ENCODE measurements at places on chromosomes 12 and 14. TPM values are rescaled to one million over a fixed set of nuclear protein-coding genes. Genes with fewer than 3 reads are reported as not detected.

The CD4 gene
- total RNA-seq: 40.6 TPM

The ALDH1L2 gene
- 17.2 TPM for total RNA-seq

The GYS2 gene
- 0.15 TPM for total RNA-seq

The PHETA1 gene
- total RNA-seq: 13.5 TPM

The ADSS1 gene
- total RNA-seq: 63.2 TPM

The PLEK2 gene
- 1.9 TPM for total RNA-seq

The BMP4 gene
- 28.5 TPM for total RNA-seq

The KLRC2 gene
- total RNA-seq: not detected

DNA sequence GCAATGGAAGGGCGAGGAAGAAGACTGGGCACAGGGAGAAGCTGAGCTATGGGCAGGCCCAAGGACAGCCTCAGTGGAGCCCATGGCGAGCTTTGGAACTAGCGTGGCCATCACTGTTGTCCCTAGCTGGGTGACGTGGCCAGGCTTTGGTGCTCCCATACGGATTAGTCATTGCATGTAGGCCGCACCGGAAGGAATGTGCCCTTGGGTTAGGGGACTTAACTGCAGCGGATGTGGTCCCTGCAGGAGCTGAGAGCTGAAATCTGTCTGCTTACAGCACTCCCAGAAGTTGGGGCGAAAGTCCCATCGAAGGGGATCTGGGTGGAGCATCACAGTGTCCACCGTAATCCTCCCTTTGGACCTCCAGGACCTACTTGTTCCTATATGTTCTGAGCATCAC lies 133.7 kb downstream of the PAPOLA start:
- no peak for DNase-seq
- H3K27me3 ChIP-seq: no peaks in the 10 kb centered on the region
- no peaks in the 10 kb centered on the region for H3K36me3 ChIP-seq
- H3K4me1 ChIP-seq: no peaks in the 10 kb centered on the region
- H3K27ac ChIP-seq: no peak overlapping the region

- no peak overlapping the region for H3K4me3 ChIP-seq
- no peaks in the 10 kb centered on the region for H3K36me3 ChIP-seq
- H3K27me3 ChIP-seq: no peaks in the 10 kb centered on the region
- no peaks in the 10 kb centered on the region for H3K4me1 ChIP-seq
- H3K27ac ChIP-seq: no peak overlapping the region
These were observed 93.2 kb downstream of the PTCSC3 start for GRCh38 chr14:36083317-36083716.

DNA sequence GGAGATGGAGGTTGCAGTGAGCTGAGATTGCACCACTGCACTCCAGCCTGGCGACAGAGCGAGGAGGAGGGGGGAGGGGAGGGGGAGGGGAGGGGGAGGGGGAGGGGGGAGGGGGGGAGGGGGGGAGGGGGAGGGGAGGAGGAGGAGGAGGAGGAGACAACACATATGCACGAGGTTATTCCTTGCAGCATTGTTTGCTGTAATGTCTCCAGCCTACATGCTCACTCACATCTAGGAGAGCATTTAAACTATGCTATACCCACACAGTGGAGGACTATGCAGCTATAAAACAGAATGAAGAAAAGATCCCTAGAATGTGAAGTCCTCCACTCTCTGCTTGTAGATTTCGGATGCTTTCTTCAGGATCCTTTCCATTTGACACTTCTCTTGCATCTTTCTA lies 3.5 kb upstream of the HIGD1C start:
- H3K27me3 ChIP-seq: no peaks in the 10 kb centered on the region
- no peak for DNase-seq
- no peaks in the 10 kb centered on the region for H3K4me1 ChIP-seq
- no peak overlapping the region for H3K27ac ChIP-seq
- no peaks in the 10 kb centered on the region for H3K36me3 ChIP-seq

GRCh38 chr14:93303659-93304058 lies 29.2 kb downstream of the BTBD7 start:
- H3K4me1 ChIP-seq: peaks cover 7% of the 10 kb centered on the region
- H3K4me3 ChIP-seq: no peak overlapping the region
- H3K27me3 ChIP-seq: no peaks in the 10 kb centered on the region
- no peak for DNase-seq

DNA sequence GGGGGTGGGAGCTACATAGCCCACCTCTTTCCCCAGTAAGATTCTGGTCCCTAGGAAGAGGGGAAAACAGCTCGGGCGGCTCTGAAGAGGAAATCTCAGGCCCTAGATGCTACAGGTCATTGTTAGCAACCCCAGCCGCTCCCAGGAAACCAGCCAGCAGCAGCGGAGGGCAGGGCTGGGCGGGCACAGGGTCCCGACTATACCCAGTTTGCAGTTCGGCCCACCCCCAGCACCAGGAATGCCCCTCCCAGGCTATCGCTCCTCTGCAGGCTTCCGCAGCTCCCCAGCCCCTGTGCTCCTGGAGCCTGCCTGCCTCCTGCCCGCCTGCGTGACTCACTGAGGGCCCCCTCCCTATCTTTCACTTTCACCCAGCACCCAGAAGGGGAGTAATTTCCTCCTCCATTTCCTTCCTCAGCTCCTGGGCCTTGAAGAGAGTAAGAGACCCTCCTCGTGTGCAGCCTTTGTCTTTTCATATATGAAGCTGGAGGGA lies 27.2 kb upstream of the PNMA1 start:
- no peaks in the 10 kb centered on the region for H3K27me3 ChIP-seq
- peak; percentile 86 for DNase-seq
- no peak overlapping the region for H3K27ac ChIP-seq
- H3K4me3 ChIP-seq: no peak overlapping the region
- H3K4me1 ChIP-seq: no peaks in the 10 kb centered on the region
- H3K36me3 ChIP-seq: no peaks in the 10 kb centered on the region

DNA sequence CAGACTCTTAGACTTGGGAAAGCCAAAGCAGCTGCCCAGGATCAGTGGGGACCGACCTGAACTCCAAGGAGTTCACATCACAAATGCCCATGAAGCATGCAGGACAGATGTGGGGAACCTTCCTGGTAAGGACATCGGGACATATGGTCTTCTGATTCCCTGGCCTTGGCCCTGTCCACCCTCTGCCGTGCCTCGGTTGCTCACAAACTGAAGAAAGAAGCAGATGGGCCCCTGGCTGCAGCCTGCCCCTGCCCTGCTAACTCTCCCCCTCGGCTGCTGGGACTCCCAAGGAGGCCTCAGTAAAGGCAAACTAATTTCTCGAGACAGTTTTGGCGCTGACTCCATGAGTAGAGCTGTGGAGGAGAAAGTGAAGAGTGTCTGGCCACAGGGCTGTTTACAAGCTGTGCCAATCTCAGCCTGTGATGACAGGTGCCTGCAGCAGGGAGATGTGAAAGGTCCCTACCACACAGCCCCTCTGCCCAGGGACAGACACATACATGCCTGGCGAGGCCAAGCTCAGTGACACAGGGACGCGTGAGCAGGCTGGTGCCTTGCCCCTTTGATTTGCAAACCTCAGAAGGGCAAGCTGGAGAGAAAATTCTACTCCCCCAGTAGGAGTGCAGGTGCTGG lies 48.6 kb downstream of the ISCA2 start:
- peaks cover 3% of the 10 kb centered on the region for H3K36me3 ChIP-seq
- no peaks in the 10 kb centered on the region for H3K4me1 ChIP-seq
- H3K27ac ChIP-seq: peak overlapping the region; percentile 14
- no peaks in the 10 kb centered on the region for H3K27me3 ChIP-seq

DNA sequence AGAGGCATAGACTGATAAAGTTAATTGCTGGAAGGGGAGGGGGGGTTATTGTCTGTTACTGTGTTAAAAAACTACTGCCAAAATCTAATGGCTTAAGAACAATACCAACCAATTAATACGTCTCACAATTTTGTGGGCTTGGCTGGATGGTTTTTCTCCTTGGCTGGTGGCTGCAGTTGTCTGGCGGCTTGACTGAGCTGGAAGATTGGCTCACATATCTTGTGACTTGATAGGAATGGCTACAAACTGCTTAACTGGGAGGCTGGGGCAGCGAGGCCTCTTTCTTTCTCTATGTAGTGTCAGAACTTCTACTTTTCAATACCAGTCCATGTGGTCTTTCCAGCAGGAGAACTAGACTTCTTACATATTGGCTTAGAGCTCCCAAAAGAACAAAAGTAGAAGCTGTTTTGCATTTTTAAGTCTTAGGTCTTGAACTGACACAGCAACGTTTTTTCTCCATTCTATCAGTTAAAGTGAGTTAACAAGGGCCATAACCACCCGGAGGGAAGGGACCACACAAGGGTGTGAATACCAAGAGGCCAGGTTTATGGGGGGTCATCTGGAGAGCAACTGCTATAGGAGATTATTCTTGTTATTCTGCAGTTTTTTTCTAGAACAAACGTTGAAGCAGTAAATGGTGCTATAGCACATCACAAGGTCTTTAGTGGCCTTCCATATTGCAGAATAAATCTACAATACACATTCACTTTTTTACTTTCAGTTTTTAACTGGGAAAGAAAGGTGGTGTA lies 46.9 kb downstream of the ZDHHC17 start:
- H3K4me3 ChIP-seq: no peak overlapping the region
- no peak for DNase-seq
- H3K27ac ChIP-seq: no peak overlapping the region
- H3K4me1 ChIP-seq: no peaks in the 10 kb centered on the region
- H3K36me3 ChIP-seq: no peaks in the 10 kb centered on the region

GRCh38 chr12:56520048-56520447 lies 1.6 kb upstream of the RBMS2 start:
- H3K4me3 ChIP-seq: peak overlapping the region; percentile 18
- no peaks in the 10 kb centered on the region for H3K36me3 ChIP-seq
- DNase-seq: no peak
- no peaks in the 10 kb centered on the region for H3K27me3 ChIP-seq
- no peak overlapping the region for H3K27ac ChIP-seq
- no peaks in the 10 kb centered on the region for H3K4me1 ChIP-seq

- H3K27ac ChIP-seq: no peak overlapping the region
- no peaks in the 10 kb centered on the region for H3K27me3 ChIP-seq
- no peak for DNase-seq
- no peaks in the 10 kb centered on the region for H3K4me1 ChIP-seq
- no peak overlapping the region for H3K4me3 ChIP-seq
- peaks cover 5% of the 10 kb centered on the region for H3K36me3 ChIP-seq
These were observed 60.7 kb downstream of the MSRB3 start for GRCh38 chr12:65339161-65339560.

GRCh38 chr12:69238589-69239351 lies 599 bp upstream of the CPSF6 start:
- H3K27me3 ChIP-seq: no peaks in the 10 kb centered on the region
- no peak for DNase-seq
- peak overlapping the region; percentile 62 for H3K27ac ChIP-seq
- no peaks in the 10 kb centered on the region for H3K4me1 ChIP-seq
- peak overlapping the region; percentile 81 for H3K4me3 ChIP-seq

GRCh38 chr14:20494935-20495766 lies 10.2 kb upstream of the RNASE10 start:
- no peak for DNase-seq
- no peak overlapping the region for H3K27ac ChIP-seq
- no peak overlapping the region for H3K4me3 ChIP-seq
- no peaks in the 10 kb centered on the region for H3K36me3 ChIP-seq
- H3K4me1 ChIP-seq: no peaks in the 10 kb centered on the region

DNA sequence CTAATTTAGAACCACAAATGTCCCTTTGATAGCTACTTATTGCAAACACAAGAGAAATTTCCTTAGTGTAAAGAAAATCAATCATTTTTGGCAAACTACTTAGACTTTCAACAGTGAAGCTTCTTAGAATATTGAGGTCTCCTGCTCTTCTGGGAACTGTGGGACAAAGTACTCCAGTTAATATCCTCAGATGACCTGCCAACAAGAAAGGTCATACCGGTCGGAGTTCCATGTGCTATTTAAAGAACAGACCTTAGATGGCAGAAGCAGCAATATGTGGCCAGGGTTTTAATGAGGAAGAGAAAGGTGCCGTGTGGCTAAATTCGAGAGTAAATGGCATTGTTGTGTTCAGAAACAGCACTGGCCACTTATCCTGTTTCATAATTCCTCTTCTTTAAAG lies 114.7 kb upstream of the AMIGO2 start:
- H3K27me3 ChIP-seq: no peaks in the 10 kb centered on the region
- no peak overlapping the region for H3K4me3 ChIP-seq
- no peak for DNase-seq

DNA sequence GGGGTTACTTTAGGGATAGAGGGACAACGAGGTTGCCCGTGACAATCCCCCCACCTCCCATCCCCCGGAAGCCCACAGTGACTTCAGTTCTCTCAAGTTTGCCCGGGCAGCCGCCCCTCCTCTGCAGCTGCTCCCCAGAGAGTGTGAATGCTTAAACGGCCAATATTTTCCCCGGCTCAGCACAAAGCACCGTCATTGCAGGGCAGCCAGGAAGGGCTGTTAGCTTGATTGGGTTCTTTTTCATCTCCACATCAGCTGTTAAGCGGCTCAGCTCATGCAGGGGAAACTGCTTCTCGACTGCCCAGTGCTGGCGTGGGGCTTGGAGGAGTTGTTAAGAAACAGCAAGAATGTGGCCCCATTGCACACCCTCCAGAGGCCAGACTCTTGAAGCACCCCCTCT lies 120.5 kb upstream of the NCOR2 start:
- H3K27me3 ChIP-seq: no peaks in the 10 kb centered on the region
- no peak overlapping the region for H3K4me3 ChIP-seq
- H3K4me1 ChIP-seq: peaks cover 3% of the 10 kb centered on the region
- no peak for DNase-seq
- H3K27ac ChIP-seq: no peak overlapping the region

- H3K4me3 ChIP-seq: no peak overlapping the region
- H3K27me3 ChIP-seq: no peaks in the 10 kb centered on the region
These were observed 164.1 kb downstream of the ATP23 start for GRCh38 chr12:58105225-58106119.

DNA sequence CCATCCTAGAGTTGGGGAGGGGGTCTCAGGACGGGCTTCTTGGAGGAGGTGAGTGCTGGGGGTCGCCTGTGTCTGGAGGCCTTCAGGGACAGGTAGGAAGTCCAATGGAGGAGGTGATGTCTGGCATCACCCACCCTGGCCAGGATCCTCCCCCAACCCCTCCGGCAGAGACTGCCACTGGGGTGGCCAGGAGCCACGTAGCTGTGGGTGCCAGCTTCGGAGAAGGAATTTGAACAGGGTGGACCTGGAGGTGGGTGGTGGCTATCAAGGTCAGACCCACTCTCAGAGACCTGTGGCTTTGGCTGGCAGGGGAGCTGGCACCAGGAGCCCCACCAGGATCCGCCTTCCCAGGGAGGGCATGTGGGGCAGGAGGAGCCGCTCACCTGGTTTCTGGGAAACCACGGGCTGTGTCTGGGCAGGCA lies 9.1 kb downstream of the CEP170B start:
- H3K36me3 ChIP-seq: no peaks in the 10 kb centered on the region
- no peak overlapping the region for H3K27ac ChIP-seq
- H3K27me3 ChIP-seq: no peaks in the 10 kb centered on the region
- no peak for DNase-seq

DNA sequence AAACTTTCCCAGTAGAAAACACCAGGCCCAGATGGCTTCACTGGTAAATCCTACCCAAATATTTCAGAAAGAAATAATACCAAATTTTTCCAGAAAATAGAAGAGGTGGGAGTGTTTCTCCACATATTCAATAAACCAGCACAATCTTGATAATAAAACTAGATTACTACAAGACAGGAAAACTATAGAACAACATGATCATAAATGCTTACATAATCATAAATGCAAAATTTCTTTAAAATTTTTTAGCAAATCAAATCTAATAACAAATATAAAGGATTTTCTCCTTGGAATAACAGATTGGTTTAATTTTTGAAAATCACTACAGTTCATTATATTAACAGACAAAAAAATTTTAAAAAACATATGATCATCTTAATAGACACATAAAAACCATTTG lies 294.5 kb downstream of the BCL11B start:
- no peaks in the 10 kb centered on the region for H3K27me3 ChIP-seq
- no peak for DNase-seq
- no peak overlapping the region for H3K27ac ChIP-seq
- no peaks in the 10 kb centered on the region for H3K4me1 ChIP-seq

Data from aorta (tissue), 5 donors.